ENCODE measurements at places on chromosomes 2 and 18.
A peak's percentile ranks its signal among the peaks of the same experiment; 100 is the strongest.

- DNase-seq = no peak
These were observed 18.0 kb upstream of the AP1S3 start for GRCh38 chr2:223855426-223855825.

DNA sequence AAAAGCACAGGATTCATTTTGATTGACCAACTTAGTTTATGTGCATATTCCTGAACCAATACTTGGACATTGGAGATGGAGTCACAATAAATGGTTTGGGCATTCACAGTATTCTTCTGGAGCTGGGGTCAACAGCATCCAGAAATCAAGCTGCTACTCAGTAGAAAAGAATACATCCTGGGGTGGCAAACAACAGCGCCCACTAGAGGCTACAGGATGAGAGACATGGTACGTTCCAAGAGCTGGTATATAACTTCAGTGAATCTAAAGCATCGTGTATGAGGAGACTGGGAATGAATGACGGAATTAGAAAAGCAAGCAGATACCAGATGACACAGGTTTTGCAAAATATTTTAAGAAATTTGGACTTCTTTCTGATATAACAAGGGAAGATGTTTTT, 142.9 kb upstream of the FIGN start:
- no peak for DNase-seq

- no peak for DNase-seq
These were observed 396.7 kb upstream of the DCC start for GRCh38 chr18:51943281-51943680.

DNA sequence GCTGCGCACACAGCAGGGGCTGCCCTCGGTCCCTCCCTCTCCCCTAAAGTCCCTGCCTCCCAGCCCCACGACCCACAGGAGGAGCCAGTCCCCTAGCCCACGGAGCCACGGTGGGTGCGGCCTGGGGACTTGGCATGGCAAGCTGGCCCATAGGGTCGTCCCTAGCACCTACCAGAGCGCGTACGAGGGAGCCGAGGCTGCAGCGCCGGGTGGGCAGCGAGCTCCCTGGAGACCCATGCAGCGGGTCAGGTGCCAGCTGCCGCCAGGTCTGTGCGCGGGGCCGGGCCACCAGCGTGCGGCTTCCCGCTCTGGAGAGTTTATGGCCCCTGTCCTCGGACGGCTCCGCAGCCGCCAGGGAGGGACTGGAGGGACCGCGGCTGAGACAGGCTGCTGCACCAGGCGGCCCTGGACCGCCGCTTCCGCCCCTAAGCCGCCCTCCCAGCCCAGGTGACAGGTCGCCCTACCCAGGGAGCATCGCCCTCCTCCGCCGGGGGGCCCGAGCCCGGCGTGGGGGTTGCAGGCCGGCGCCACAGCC, 273.6 kb downstream of the CCDC74A start:
- no peak for DNase-seq

DNA sequence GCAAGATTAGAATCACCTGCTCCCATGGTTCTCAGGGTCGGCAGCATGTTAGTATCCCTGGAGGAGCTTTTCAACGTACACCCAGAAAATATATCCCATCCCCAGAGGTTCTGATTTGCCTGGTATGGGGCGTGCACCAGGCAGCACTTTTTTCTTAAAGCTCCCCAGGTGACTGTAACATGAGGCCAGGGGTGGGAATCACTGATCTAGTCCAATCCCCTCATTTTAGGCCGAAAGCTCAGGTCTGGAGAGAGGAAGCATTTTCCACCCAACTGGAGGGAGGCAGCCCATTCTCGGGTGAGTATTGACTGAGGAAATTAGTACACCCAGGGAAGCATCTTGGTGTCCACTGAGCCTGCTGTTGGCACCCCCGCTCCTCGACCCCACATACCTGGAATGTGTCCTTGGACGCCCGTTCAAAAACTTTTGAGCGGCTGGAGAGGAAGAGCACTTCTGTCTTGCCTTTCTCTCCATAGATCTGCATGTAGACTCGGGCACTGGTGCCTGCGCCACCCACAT, 94.3 kb downstream of the LOXHD1 start:
- DNase-seq = no peak

DNA sequence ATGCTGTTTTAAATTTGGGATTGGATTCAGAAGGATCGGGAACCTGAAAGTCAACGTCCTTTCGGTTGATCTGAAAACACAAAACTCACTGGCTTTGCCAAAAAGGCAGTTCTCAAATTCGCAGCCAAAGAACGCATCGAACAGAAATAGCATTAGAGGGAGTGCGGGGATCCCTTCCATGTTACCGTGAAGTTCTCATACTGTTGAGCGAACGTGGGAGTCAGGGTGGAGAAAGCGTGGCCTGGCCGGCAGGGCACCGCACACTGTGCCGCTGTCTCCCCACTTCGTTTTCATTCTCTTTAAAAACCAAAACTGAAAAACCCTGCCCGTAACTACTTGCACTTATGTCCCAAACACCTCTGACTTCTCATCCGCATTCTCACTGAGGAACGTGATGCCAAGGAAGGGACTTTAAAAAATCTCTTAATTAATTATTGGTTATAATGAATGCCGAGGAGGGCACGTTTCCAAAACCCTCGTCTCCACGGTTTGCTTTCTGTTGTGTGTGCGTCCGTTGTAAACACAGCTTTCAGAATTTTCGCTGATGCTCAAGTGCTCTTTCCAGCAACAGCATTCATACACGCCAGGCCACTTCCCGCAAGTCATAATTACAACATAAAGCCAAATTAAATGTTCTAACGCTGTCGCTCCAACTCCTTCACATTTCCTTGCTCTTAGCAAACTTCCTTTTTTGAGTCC, 60.9 kb upstream of the TWIST2 start:
- no peak for DNase-seq

- DNase-seq = no peak
These were observed 1110.0 kb upstream of the ACVR2A start for GRCh38 chr2:146734821-146735190.

DNA sequence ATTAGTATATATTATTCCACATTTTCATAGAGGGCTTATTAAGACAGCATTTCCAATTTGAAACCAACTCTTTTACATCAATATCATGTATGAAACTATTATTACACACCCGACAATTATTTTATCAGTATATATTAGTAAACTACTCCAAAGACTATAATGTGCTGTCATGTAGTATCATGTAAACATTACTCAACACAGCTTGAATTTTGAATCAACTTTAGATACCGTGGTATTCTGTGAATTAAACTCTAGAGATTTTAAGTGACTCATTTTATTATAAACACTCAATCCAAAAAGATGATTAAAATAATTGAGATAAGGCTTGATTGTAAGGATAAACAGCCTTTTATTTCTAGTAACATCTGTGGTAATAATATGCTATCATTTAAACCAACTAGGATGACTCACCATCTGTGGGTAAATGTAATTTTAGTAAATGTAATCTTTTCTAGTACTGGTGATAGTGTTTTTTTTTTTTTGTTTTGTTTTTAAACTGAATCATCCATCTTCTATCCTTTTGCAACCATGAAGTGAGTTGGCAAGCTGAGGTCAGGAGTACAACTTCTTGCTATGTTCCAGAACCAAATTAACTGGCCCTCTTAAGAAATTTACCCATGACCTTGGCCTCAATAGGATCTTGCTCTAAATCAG, 144.3 kb upstream of the SMAD7 start:
- DNase-seq = no peak

GRCh38 chr2:115190459-115190858, 748.0 kb downstream of the DPP10 start:
- no peak for DNase-seq

GRCh38 chr2:164777847-164778461, 63.7 kb downstream of the COBLL1 start:
- no peak for DNase-seq

DNA sequence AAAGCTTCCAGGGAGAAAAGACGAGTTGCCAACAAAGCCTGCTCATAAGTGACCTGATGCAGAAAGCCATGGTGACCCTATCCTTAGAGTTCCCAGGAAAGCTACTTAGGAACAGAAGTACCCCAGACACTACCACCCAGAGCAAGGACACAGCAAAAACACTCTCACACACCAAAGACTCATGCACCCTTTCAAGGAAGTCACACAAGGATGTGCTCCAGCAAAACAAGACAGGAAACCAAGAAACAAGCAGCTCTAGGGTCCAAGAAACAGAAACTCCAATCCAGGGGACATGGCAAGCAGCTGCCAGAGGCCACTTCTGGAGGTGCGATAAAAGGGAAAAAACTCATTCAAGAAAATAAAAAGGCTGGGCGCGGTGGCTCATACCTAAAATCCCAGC, 5.7 kb downstream of the KIF1A start:
- DNase-seq = no peak

DNA sequence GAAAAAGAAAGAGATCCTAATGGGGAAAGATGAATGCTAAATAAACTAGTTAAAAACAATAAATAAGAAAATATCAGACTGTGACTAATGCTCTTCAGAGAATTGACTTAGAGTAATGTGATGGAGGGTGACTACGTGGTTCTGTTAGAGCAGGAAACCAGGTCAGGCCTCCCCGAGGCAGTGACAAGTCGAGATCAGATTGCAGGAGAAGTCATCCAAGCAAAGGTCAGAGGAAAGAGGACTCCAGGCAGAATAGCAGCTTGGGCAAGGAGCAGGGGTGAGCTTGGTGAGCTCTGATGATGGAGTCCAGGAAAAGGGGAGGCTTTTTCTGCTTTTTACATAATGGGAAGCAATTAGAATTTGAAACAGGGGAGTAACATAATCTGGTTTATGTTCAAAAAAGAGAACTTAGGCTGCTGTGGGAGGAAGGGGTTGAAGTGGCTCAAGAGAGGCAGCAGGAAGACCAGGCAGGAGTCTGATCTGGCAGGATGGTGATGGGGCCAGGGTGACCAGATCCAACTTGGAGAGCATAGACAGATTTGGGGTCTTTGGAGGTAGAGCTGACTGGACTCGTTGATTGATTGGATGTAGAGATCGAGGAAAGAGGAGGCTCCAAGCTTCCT, 27.3 kb upstream of the ITGB6 start:
- no peak for DNase-seq

DNA sequence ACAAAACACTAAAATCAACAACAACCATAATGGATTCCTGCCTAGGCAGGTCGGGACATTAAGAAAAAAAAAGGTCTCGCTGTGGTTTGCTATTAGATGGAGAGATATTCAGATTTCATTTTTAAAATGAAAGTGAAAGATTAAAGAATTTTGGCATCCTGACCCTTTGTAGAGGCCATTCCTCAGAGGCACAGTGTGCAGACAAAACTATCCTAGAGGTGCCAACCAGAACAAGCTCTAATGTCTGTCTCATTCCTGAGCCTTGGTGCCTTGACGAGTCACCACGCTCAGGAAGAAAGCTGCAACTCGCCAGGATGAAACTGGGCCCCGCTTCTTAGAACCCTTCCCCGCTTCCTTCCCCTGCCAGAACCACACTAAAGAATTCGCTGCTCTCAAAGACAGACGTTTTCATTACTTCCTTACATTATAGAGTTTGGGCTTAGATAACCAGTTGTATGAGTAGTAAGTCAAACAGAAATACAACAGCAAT, 156.0 kb downstream of the TGIF1 start:
- DNase-seq = peak; percentile 24

GRCh38 chr2:146659976-146660375, 1184.9 kb upstream of the ACVR2A start:
- DNase-seq = no peak

DNA sequence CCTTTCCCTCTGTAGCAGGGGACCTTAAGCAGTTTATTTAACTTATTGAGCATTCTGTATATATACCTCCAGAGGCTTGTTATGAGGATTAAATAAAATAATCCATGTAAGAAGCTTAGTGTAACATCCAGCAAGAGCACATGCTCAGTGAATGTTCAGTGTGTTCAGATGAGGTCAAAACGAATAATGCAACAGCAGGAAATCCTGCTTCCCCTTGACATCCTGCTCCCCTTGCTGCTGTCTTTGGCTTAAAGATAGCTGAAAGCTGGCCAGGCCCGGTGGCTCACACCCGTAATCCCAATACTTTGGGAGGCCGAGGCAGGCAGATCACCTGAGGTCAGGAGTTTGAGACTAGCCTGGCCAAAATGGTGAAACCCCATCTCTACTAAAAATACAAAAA, 68.7 kb downstream of the COL4A4 start:
- DNase-seq = no peak

DNA sequence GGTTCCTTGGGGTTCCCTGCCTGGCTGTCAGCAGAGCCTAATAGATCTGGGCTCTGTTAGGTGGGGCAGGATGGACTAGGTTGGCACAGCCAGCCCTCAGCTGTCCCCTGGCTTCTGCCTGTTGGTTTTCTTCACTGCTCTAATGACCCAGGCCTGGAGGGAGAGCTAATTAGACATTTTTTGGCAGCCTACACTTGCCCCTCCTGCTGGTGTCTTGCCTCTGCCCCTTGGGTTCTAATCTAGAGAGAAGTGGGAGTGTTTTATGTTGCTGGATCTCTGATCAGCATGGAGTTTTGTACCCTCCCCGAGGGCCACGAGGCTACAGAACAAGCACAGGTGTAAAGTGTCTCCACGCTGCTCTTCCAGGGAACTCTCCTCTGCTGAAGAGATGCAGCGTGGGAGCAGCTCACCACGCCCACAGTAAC, 199.4 kb upstream of the RASGRP3 start:
- DNase-seq = no peak

DNA sequence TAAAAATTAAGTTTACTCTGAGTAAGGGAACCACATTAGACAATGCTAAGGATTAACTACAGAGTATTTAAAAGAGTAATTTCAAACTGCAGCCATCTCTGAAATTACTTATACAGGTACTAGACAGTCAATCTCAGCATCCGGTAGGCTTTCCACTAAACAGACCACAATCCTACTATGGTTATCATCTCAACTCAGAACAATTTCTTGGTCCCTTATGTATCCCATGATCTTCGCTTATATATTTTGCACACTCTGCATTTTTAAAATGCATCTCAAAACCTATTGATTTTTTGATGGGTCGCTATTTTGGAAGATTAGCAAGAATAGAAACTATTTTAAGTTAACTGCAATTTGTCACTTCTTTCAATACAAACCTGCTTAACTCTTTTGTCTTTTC, 1.4 kb downstream of the PPP4R1 start:
- DNase-seq = no peak

DNA sequence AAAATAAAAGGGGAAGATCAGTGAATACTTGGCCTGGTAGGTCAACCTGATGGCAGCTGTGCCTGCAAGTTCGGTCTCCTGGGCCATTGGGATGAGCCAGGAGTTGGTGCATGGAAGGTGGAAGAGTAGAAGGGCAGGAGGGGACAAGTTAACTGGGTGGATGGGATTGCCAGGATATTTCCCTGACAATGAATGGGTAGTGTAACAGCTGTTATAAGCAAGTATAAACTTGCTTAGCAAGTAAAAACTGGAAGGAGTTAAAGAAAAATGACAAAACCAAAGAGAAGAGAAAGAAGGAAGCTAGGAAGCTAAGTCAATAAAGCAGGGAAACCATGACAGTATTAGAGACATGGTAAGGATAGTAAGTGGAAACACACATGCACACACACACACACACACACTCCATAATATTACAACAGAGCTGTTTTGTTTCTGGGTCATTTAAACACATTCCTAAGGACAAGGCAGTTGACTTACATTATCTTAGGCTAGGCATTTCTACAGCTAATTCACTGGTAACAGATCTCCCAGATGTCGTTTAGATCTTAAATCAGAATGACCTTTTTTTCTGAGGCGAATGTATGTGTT, 29.7 kb downstream of the MEP1B start:
- DNase-seq = no peak
